CD4-positive, alpha-beta T cell treated with Interleukin-15 for 4 hours (primary cell): ENCODE measurements at places on chromosomes 6 and 20.

DNA sequence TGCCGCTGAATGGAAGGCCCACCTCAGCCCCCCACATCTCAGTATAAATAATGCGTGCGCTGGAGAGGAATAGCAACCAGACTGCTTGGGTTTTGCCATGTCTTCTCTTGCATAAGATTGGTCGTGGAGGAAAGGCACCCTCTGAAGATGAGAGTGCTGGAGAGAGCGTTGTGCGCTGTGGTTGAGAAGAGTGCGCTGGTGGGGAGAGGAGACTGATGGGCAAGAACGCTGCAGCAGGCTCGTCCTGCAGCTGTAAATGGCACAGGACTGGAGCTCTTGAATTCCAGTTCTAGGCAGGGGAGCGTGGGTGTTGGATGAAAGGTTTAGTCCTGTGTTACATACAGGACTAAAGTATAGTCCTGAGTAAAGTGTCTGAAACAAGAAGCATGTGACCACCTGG lies 51.5 kb downstream of the RPRD1B start:
- DNase-seq: no peak

DNA sequence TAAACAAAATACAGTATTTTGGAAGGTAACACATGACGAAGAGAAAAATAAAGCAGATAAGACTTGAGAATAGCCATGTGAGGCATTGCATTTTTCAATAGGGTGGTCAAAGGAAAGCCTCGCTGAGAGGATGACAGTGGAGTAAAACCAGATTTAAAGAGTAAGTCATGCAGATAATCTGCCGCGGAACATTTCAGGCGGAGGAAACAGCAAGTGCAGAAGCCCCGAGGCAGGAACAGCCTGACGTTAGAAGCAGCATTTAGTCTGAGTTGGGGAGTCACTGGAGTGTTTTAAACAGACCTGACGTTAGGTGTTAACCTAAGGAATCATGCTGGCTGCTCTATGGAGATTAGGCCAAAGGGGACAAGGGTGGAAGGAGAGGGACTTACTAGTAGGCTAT lies 65.0 kb upstream of the VSTM2L start:
- no peak for DNase-seq

GRCh38 chr6:160917572-160917971 lies 74.0 kb upstream of the MAP3K4 start:
- DNase-seq: no peak

DNA sequence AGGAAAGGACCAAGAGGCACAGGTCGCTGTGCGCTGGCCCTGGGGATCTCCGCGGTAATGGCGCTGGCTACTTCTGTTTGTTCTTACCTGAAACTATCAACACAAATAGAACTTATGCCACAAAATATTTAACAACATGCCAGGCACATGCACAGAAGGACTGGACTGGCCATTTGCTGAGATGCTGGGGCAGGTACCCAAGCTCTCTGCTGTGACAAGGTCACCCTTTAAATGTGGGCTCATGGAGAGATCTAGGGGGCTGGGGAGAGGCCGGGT lies 28.0 kb upstream of the PXDC1 start:
- no peak for DNase-seq

DNA sequence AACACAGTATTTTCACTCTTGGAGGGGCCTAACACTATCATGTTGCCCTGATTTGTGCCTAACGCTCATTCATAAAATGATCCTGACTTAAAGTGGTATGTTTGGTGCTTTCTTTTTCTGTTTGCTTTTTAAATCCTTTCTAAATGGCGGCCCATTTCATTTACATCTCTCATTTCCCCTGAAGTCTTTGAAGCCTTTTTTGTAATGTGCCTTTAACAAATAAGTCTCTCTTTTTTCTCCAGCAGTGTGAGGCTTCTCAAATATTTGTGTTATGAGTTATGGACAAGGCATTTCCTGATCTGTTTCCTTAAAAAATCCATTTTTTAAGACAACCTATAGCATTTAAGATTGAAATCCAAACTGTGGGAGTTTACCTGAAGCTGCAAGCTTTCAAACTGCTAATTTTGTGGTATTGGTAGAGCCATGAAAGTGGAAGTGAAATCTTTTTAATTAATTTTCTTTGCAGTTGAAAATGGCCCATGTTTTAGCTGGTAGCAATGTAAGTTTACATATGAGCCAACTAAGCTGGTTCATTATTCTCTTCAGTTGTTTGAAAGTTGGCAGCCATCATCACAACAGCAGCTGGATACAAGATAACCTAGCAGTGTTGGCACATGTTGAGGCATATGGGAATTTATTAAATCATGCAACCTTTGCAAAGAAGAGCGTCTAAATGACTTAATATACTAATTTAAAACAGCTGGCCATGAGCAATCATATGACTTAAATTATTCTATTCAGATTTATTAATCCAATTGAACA lies 469.7 kb downstream of the CDKAL1 start:
- DNase-seq: no peak

DNA sequence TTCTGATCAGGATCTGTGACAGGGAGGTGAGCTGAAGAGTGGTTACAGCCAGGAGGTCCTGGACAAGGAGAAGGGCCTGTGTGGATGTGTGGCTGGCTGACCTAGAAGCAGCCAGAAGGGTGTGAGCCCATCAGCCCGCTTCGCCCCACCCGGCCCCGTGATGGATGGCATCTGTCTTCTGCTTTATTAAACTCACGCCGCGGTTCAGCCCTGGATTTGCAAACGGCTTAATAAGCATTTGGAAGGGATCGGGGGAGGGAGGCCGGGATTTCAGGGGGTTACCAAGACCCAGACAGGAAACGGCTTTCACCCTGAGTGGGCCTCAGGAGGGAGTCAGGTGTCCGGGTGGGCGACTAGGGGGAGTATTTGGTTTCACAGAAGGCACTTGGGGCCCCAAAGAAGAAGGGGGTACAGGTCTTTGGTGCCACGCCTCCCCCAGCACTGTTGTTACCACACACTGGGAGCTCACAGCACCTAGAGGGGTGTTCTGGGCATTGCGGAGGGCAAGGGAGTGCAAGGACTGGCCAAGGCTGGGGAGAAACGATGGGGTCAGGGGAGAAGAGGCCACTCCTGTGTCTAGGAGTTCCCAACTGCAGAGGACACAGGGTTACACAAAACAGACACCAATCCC lies 53.8 kb upstream of the FOXP4 start:
- no peak for DNase-seq

DNA sequence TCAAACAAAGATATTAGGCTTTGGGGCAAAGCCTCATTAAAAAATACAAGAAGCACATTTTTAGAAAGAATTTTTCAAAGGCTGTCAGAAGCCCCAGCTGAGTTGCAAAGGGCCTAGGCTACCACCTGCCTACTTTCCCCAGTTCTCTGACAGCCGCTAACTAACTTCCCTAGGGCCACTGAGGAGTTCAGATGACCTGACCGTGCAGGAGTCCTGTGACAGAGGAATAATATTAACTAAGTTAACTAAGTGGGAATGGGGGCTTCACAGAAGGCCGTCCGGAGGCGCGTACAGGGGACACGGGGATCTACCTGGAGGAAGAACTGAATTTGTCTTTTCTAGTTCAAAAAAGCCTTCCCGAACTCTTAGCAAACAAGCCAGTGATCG lies 884 bp downstream of the MCHR2 start:
- no peak for DNase-seq

DNA sequence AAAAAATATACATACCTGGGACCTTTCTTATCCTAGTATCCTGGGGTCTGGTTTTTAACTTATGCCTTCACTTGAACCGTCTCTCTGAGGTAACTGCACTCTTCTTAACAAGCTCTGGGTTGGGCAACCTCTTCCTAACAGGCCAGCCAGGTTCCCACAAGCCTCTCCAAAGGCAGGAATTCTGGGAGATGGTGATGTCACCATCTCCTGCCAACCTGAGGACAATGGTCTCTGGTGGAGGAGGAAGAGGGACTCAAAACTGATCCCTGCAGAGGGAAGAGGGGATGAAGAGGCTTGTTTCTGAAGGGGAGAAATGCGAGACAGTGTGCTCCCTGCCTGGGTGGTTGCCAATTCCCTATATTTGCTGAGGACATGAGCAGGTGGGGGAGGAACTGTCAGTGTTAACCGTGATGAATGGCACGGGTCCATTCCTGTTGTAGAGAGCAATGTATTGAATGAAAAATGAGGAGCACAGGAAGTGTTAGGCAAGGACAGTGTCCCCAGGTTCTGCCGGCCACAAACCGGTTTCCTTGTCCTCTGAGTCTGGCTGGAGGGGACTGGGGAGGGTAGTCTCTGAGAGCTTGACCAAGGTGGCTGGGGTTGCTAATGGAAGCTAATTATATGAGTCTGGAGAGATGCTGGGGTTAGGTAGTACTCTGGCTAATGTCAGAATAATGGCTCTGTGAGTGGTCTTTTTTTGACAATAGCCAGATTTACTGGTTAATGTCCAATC lies 95.5 kb downstream of the KCNB1 start:
- DNase-seq: no peak

- no peak for DNase-seq
Measured at GRCh38 chr6:124433387-124434160, 528.7 kb upstream of the RNF217 start.

DNA sequence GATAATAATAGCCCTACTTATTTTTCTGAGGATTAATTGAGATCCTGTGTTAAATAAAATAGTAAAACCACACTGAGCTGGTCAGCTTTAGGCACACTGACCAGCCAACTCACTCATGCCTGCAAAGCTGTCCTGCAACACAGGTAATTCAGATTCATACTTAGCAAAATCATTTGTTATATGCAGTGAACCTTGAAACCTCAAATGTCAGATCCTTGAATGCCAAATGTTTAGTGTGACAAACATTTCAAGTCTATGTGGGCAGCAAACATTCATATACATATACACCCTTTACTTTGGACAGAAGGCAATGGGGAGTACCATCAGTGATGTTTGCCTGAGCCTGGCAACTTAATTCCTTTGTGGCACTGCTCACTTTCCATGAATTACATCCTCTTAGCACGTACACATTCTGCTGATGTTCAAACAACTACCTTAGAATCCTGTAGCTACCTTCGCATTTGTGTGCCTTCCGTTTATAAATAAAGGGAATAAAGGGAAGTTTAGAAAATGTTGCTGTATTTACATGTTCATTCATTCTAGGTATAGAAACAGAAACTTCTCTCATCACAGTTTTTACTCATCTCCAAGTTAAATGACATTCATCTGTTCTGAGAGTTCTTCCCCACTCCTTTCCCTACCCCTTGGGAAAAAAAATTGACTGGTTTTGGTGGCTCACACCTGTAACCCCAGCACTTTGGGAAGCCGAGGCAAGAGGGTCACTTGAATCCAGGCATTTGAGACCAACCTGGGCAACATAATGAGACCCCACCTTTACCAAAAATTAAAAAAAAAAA lies 140.8 kb downstream of the ZFAND3 start:
- DNase-seq: no peak

DNA sequence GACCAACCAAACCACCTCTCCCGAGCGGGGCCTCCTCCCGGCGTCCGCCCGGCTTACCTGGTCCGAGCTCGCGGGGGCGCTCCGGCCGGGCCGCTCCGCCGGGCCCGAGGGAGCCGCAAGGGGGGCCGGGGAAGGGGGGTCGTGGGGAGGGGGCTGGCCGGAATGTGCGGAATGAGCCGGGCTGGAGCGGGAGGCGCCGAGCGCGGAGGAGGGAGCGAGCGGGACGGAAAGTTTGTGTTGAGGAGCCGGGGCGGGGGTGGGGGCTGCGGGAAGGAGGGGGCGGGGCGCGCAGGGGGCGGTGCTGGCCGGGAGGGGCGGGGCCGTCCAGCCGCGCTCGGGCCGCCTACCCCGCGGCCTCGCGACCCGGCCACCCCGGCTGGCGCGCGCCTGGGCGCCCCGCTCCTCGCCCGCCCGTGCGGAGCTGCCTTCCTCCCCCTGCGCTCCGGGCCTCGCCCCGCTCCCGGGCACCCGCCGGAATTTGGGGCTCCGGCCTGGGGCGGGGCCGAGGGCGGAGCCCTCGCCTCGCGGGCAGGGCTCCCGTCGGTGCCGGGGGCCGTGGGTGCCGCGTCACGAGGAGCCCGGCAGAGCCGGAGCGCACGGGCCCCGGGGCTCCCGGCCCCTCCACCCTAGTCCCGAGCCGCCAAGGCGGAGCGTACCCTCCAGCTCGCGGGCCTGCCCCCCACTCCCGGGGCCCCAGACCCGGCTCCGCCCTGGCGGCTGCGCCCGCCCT lies at the start of gene TEAD3:
Gene TEAD3 (minus strand): TSS at position 239 of the 730 bp plus-strand sequence.
- DNase-seq: peak; percentile 28

GRCh38 chr20:44394702-44395460 lies 39.4 kb downstream of the HNF4A start:
- DNase-seq: no peak

GRCh38 chr6:107064579-107065065 lies 36.6 kb downstream of the MTRES1 start:
- DNase-seq: no peak

DNA sequence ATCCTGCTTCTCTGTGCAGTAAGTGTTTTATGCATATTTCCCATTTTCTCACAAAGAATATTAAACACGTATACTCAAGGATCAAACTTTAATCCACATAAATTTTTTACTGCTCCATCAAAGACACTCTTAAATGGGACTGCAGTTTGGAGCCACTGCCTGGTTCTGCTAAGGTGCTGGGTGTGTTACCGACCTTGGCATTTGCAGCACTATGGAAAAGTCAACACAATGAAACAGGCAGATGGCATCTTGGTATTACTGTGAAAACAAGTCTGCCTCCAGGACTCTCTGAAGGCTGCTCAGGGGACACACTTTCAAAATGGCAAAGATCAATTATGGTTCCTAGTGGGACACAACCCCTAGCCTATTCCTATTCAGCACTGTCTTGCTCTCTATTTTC lies 17.3 kb upstream of the HLA-G start:
- DNase-seq: no peak

GRCh38 chr6:29146179-29146578 lies 24.5 kb upstream of the OR2J2 start:
- no peak for DNase-seq

DNA sequence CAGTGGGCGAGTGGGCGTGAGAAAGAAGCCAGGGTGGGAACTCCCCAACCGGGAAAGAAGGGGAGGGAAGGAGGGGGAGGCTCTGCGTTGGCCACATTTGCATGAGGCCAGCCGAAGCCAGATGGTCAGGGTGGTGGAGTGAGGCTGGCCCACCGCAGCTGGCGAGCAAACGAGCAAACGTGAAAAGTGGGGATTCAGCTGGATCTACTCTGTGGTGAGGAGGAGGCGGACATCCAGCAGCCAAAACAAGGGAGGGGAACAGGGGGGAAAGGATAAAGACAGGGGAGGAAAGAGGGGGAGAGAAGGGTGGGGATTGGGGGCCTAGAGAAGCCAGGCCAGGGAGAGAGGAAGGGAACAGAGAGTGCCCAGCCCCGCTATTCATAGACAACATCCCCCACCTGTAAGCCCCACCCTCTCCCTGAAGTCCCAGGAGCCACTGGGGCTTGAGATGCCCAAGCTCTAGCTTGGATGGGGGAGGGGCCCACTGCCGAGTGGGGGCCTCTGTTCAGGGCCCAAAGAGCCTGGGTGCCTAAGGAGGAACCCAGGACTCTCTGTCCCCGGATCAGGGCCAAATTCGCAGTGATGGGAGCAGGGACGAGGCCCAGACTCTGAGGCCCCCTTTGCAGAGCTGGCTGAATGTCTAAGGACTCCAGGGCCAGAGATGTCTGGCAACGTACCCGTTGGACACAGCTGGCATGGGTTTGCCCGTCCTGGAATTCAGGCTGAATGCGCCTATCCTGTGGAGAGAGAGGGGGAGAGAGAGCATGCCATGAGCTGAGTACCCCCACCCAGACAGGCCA lies 45.1 kb downstream of the CPNE5 start:
- DNase-seq: no peak
